ENCODE measurements at places on chromosomes 5 and 9. TPM values are rescaled to one million over a fixed set of nuclear protein-coding genes. Genes with fewer than 3 reads are reported as not detected.

The PCDHGA8 gene
- total RNA-seq = 1.8 TPM

The STKLD1 gene
- total RNA-seq = 1.9 TPM

The HTR1A gene
- total RNA-seq = not detected

The MPDZ gene
- 25.1 TPM for total RNA-seq
